Stimulated activated CD4-positive, alpha-beta T cell treated with anti-CD3 and anti-CD28 coated beads, Interleukin-12 subunit alpha, Interleukin-12 subunit beta, amount 100 ng/mL, for 24 hours (primary cell): ENCODE measurements at places on chromosomes 3 and 15.

DNA sequence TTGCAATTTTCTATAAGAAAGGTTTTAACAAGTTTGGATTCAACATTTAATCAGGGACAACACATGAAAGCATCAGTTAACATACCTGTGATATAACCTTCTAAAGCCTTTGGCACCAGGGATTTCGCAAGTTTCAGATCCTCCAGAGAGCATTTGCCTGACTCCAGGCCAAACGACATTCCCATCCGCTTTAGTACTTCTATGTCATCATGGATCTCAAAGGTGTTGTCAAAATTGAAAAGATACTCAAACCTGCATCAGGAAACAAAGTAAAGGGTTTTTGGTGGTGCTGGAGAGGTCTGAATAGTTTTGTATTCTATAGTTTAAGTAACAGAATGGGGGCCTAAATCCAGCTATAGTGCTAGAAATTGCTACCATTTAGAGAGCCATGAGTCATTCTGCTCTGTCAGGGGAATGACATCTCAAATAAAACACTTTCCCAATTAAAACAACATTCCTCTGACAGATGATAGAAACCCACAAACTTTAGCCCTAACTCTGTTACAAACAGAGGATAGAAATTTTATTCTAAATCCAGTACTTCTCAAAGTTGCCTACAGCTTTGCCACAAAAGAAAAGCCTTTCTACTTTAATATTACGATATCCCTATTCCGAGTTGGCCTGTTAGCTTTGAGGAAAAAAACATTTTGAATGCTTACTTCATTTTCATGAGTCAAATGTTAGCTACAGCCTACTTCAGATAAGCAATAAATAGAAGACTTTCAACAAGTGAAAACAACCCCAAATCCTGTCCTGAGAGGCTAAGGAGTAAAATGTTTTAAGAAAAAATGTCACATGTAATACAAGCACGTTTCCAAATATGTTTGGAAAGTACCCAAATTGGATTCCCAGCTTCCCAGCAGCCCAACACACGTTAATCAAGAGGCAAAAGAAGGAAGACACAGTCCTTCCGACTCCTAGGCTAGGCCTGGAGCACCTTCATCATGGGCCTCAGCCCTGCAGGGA lies 83.4 kb downstream of the ATP1B3 start:
- no peak for DNase-seq

DNA sequence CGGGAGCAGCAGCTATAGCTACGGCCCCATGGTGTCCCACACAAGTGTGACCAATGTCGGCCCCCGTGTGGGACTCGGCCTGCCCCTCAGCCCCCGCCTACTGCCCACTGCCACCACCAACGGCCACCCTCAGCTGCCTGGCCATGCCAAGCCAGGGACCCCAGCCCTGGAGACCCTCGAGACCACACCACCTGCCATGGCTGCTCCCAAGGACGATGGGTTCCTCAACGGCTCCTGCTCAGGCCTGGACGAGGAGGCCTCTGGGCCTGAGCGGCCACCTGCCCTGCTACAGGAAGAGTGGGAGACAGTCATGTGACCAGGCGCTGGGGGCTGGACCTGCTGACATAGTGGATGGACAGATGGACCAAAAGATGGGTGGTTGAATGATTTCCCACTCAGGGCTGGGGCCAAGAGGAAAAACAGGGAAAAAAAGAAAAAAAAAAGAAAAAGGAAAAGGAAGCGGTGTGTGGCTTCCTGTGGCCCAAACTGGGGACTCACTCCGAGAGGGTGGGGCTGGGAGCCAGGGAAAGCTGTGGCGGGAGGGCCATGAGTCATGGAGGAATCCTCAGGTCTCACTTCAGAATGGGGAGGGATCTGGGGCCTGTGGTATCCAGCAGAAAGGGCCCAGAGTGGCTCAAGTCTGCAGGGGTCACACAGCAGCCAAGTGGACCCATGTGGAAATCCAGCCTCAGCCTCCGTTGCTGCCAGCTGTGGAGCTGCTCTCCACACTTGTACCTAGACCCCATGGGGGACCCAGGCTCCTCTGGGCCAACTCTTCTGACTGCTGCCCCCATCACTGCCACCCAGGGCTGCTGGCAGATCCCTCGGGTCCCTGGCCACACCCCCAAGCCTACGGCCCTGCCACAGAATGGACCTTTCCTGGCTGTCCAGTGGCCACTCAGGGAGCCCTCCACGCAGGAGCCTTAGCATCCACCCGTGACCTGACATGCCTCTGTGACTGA lies 26.1 kb downstream of the PTH1R start:
- no peak for DNase-seq

DNA sequence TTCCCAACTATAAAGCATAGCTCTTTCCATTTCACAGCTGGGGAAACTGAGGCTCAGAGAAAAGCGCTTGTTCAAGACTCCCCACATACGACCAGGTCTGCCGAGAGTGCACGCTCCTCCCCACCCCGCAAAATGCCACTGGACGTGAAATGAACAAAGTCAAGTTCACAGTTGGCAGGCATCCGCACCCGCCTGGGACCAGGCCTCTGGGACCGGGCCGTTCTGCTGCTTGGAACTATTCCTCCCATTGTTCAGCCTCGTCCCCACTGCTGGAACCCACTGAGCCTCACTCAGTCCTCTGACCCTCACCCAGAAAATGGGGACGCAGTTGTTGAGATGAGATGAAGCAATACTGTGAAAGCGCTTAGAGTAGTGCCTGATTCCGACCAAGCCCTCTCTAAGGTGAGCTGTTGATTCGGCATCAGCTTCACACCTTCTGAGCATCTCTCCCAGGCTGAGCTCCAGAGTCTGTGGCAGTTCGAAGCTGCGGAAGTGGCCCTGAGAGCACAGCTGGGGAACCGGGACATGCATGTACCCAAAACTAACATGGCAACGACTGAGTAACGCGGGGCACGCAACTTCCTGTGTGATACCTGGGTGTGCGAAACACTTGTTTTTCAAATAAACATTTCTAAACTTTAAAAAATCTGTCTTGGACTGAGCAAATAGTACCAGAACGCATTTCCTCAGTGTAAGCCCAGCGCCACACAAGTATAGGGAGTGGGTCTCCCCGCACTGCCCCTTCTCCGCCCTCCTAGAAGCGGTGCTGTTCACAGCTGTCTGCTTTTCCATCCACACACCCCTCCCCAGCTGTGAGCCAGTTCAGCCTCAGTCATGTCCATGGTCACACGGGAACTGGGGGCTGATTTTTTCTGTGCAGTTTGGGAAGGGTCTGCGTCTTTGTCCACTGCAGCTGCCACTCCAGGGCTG lies 93.4 kb downstream of the CHSY1 start:
- DNase-seq = no peak

DNA sequence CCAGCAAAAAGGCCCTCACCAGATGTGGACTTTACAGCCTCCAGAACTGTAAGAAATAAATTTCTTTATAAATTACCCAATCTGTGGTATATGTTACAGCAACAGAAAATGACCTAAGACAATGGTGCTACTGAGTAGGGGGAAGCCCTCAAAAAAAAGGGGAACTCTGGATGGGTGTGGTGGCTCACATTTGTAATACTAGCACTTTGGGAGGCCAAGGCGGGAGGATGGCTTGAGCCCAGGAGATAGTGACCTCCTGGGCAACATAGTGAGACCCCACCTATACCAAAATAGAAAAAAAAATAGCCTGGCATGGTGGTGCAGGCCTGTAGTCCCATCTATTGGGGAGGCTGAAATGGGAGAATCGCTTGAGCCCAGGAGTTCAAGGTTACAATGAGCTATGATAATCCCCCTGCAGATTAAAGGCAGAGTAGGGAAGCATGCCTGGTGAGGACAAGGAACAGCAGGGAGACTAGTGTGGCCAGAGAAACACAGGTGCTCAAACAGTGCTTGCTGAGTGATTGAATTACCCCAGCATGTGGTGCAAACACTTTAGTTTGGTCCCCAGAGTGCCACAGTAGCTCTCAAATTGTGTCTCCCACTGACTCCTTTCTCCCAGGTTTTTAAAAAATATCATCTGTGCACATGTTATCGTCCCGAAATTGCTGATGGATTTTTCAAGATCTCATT lies 13.9 kb upstream of the USP3 start:
- DNase-seq = no peak

GRCh38 chr3:171383206-171384018 lies 76.8 kb downstream of the TNIK start:
- DNase-seq = no peak

DNA sequence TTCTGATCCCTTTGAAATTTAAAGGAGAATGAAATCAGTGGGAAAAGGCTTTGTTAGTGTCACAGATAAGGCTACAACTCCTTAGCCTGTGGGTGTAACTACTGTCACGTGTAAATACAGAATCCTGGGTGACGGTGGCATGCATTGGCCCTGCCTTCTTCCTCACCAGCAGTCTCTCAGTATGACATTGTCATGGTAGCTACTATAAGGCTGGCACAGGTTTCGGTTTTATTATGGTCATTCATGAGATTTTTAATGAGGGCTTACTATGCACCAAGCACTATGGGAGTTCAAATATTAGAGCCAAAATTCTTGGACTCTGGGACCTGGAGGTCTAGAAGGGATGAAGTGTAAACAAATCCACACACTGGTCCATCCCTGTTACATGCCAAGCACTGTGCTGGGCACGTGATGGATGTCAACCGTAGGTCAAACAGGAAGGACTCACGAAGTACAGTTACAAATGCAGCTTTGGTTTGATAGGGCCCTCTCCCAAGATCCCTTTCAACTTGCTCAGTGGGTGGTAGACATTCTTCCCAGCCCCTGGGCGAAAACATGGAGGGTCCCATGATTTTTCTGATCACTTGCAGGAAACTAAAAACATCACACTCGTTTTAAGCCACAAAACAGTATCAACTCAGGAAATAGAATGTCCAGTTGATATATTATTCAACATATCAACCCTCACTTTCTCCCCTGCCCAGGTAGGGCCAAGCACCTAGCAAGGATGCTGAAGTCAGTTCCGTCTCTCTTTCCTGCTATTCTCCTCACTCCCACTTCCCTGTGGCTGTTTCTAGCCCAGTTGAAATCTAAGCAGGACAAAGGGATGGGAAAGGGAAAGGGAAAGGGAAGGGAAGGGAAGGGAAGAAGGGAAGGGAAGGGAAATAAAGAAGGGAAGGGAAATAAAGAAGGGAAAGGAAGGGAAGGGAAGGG lies 25.3 kb downstream of the BFSP2 start:
- DNase-seq = no peak

DNA sequence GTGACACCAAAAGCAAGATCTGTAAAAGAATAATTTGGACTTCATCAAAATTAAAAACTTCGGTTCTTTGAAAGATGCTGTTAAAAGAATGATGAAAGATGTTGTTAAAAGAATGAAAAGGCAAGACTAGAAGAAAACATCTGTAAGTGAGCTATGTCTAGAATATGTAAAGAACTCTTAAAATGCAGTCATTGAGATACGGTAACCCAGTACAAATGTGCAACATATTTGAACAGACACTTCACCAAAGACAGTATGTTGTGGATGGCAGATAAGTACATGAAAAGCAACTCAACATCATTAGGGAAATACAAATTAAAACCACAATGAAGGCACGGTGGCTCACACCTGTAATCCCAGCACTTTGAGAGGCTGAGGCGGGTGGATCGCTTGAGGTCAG lies 139.5 kb downstream of the LRIG1 start:
- DNase-seq = no peak

- no peak for DNase-seq
These were observed 879 bp upstream of the PDHB start for GRCh38 chr3:58434511-58434910.

DNA sequence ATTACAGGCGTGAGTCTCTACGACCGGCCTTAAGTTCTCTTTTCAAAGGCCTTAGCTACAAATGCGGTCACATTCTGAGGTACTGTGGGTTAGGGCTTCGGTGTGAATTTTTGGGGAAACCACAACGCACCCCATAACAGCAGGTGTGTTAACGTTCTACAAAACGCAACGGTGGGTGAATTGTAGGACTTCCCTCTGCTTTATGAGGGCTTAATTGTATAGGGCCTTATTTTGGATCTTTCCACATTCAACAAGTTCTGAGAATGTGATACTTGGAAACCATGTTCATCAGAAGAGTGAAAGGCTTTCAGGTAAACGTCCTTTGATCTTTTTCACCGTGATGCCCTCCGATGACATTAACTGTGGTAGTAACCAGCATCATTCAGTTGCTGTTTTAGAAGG lies 998.6 kb upstream of the CFAP20DC start:
- no peak for DNase-seq

- DNase-seq = no peak
These were observed 132.2 kb downstream of the FNDC3B start for GRCh38 chr3:172171396-172172075.

- DNase-seq = no peak
These were observed 7.4 kb downstream of the EDEM1 start for GRCh38 chr3:5194801-5195509.

- no peak for DNase-seq
These were observed 13.3 kb upstream of the HHLA2 start for GRCh38 chr3:108283006-108283405.

DNA sequence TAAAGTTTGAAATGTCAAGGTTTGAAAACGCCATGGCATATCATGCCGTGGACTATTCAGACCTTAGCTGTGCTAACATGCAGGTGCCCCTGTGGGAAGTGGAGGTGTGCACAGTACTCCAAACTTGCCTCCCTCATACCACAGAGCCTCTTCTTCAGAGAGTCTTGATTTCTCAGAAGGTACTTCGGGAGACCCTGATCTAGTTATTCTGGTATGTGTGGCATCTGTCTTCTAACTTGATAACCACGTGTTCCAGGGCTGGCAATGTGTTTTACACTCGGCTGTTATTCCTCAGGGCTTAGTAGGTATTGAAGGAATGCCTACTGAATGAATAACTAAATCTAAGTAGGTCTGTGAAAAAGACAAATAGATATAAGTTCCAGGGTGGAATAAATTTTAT lies 309.9 kb downstream of the CLSTN2 start:
- no peak for DNase-seq

DNA sequence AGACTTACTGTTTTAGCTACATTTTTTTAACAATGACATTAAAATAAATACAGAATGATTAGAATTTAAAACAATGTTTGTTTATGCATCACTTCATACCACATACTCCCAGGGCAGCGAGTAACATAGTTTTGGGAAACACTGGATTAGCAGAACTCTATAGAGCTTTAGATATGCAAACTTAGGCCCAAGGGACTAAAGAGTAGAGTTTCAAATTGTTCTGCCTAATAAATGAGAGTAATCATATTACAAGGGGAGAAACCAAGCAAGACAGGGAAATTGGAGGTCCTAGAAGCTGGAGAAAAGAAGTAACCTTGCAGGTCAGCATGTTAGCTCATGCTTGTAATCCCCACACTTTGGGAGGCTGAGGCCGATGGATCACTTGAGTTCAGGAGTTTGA lies 3.6 kb upstream of the DAZL start:
- no peak for DNase-seq

DNA sequence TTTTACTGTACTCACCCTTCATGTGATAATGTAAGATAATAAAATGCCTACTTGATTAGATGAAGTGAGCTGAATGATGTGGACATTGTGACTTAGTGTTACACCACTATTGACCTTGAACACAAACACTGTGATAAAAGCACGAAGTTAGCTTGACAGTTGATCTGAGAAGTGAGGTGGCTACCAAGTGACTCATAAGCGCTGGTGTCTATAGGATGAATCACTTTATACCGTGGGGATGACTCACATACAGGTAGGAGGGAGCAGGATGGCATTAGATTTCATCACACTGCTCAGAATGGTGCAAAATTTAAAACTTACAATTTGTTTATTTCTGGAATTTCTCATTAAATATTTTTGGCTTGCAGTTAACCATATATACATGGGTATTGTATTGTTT lies 174.7 kb upstream of the CNTN3 start:
- no peak for DNase-seq

GRCh38 chr3:169699536-169700050 lies 36.1 kb upstream of the MECOM start:
- DNase-seq = no peak

GRCh38 chr3:10951295-10951926 lies 41.1 kb upstream of the SLC6A1 start:
- DNase-seq = no peak
